ENCODE measurements at places on chromosomes 3 and 15.

DNA sequence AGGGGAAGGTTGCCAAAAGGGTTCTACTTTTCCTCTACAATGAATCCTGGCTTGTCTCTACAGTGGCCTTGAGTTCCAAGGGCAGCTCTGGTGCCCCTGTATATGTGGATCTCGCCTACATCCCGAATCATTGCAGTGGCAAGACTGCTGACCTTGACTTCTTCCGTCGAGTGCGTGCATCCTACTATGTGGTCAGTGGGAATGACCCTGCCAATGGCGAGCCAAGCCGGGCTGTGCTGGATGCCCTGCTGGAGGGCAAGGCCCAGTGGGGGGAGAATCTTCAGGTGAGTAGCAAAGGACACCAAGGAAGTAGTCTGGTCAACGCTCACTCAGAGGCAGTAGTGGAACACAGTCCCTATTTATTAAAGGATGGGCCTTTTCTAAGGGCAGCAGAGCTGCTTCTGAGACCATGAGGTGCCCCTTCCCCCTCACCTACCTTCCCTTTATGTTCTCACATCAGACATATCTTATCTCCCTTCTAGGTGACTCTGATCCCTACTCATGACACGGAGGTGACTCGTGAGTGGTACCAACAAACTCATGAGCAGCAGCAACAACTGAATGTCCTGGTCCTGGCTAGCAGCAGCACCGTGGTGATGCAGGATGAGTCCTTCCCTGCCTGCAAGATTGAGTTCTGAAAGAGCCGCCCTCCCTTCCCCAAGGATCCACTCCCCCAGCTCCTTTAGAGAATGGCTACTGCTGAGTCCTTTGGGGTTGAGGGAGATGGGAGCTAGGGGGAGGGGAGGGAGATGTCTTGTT is 12.4 kb downstream of the MAP1A start:
- no peak for DNase-seq

GRCh38 chr3:150722267-150722666 is 18.5 kb upstream of the ERICH6 start:
- DNase-seq: no peak

DNA sequence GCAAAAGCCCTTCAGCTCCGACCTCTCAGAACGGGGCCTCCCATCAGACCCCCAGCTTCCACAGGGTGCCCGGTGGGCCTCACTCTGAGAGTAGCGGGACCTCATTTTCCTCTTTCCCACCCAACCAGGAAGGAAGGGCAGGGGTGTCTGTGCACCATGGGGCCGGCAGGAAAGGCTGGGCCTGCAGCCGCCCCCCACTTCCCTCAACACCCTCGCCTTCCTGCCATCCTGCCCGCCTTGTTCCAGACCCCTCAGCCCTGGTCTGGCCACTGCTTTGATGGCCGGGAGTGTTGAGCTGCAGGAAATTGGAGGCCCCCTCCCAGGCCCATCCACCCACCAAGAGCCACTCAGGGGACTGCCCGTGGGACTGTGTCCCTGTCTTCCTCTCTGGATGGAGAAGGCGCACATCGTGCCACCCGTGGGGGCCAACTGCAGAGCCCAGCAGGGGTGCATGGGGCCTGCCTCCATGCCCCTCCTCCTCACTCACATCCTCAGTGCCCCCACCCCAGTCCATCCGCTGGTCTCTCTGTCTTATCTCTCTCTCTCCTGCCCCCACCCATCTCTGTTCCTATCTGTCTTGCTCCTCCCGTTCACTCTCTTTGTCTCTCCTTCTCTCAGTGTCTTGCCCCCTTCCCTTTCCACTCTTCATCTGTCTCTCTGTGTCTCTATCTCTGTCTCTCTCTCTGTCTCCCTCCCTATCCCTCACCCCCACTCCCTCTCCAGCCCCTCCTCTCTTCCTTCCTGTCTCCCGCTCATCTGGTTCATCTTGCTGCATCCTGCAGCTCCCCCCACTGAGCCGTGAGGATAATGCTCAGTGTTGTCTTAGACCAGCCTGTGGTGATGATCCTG is 1.8 kb upstream of the PLXND1 start:
- no peak for DNase-seq

DNA sequence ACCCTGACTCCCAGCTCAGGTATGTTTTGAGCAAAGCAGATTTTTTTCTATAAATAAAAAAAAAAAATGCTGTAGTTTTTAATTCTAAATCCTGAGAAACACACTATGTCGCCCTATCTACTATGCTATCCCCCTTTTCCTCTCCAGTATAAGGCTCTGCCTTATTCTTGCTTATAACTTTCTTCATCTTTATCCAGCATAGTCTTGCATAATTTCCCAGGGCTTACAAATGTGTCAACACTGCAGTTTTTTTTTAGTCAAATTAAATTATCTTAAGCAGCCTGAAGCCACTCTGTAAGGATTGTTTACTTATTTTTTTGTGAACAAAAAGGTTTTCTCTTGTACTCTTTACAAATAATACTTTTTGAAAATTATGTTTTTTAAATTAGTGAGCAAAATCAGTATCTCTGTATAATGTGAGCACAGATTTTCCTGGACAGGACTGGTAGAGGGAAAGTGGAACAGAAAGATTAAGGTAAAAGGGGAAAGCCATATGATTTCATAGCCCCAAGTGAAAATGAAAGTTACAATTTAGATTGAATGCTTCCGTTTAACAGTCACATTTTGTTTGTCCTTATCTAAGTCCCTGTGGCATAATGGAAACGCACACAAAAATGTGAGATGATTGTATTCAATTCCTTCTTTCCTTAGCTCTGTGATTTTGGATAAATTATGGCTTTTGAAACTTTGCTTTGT is 5.6 kb upstream of the PYDC2 start:
- DNase-seq: no peak

GRCh38 chr15:35349916-35350315 is 196.0 kb downstream of the DPH6 start:
- no peak for DNase-seq

GRCh38 chr3:22582266-22582665 is 620.9 kb upstream of the UBE2E2 start:
- DNase-seq: no peak

DNA sequence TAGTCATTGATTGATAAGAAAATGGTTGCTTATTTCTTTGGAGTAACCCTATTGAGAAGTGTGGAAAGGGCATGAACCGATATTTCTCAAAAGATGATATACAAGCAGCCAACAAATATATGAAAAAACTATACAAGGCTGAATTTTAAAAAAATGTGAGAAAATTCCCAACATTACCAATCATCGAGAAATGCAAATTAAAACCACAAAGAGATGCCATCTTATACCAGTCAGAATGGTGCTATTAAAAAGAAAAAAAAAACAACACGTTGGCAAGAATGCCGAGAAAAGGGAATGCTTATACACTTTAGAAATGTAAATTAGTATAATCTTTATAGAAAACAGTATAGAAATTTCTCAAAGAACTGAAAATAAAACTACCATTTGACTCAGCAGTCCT is 77.7 kb upstream of the ROBO1 start:
- no peak for DNase-seq

DNA sequence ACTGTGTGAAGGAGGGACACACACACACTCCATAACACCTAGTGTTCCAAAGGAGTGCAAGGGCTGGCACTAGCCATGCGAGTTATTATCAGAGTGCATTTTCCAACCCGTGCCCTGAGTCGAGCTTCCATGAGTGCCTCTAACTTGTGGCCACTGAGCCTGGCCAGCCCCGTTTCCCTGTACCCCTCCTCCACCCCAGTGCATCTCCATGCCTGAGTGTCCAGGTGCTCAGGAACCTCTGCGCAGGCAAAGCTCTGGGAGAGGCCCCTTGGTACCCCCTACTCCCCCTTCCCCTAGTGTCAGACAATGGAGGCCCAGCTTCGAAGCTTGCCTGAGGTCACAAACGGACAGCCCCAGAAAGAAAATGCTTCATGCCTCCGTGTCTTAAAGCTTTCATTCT is 45.2 kb upstream of the HES1 start:
- DNase-seq: no peak

GRCh38 chr3:128760881-128761280 is 34.9 kb downstream of the RAB7A start:
- no peak for DNase-seq

DNA sequence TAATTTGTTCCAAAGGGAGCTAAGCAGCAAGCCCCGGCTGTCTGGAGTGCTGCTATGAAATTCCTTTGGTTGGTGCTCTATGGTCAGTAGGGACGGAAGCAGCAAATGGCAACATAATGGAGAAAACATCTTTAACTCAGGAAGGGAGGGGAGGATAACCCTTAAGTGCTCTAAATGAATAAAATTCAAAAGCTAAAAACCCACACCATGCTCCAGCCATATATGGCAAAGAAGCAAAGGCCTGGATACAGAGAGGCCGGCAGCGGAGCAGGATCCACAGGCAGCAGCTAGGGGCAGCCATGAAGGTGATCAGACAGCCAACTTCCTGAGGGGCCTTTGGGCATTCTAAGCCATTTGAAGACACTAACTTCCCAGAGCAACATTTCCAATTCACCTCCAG is 38.9 kb downstream of the IL17RD start:
- DNase-seq: no peak

- DNase-seq: peak; percentile 17
Observed at GRCh38 chr15:89740137-89740536, 10.9 kb downstream of the MESP1 start.

- DNase-seq: no peak
Observed at GRCh38 chr3:114093596-114093995, 37.1 kb downstream of the QTRT2 start.
